NCI-H524 (cell line): ENCODE measurements at places on chromosomes 7 and 10.

- no peak for DNase-seq
These were observed 1.6 kb downstream of the NPSR1 start for GRCh38 chr7:34659472-34660075.

DNA sequence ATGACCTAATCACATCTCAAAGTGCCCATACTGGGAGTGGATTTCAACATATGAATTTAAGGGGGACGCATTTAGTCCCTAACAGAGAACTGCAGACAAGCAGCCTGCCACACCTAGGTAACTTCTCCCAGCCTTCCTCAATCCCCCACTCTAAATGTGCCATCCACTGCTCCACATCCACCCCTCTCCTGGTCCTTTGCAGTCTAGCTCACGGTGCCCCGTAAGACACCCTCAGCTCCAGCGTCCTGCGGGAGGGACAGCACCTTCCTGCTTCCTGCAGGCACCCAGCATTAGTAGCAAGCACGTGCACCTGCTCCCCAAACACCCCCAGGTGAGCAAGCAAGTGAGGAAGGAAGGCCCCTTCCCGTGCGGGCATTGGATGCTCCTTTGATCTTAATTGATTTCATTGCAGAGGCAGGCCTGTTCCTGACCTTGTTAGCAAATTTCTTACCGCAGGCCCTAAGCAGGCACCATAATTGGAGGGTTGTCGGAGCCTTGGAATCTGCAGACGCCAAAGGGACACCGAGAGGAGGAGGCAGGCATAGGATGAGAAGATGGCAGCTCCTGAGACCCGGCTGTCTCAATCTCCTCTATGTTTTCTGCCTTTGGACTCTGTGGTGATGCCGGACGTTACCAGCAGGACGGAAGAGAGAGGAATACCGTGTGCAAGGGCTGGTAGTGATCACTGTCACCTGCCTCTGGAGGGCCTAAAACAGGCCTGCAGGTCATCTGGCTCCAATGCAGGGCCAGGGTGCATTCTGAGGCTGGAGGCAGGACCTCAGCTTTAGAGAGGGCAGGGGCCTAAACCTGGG is 75.8 kb upstream of the CHST15 start:
- DNase-seq = no peak

GRCh38 chr10:52729271-52730104 is 43.1 kb downstream of the MBL2 start:
- no peak for DNase-seq

- no peak for DNase-seq
These were observed 1148.5 kb upstream of the CELF2 start for GRCh38 chr10:9869205-9869604.

GRCh38 chr10:73509695-73510094 is 13.9 kb upstream of the PPP3CB start:
- DNase-seq = no peak

GRCh38 chr10:68566351-68566750 is 6.2 kb downstream of the TET1 start:
- no peak for DNase-seq

DNA sequence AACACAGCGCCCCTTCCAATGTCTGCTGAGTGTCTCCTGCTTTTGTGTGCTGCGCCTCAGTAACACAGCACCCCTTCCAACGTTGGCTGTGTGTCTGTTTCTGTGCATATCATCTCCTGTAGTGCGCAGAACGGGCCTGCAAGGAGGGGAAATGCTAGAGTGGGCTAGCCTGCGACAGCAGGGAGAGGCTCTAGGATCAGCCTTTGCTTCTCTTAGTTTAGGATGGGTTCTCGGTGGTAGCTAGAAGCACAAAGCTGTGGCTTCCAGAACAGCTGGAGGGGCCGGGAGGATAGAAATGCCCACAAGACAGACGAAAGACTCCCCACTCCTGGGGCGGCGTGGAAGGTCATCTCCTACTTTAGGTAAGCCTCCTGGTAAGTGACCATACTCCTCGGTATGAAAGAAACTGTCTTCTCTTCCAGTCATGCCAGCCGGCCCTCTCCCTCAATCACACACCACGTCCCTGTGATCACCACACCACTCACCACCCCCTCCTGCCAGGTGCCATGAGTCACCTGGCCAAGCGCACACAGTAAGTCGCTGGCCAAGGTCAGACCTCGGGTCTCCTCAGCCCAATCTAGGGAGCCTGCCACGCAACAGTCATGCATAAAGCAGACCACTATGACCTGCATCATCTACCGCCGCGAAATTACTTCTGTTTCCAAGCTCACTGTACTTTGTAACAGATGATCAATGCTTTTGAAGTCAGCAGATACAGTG is 4.8 kb downstream of the PITRM1 start:
- DNase-seq = no peak

- DNase-seq = no peak
These were observed 489.0 kb downstream of the GATA3 start for GRCh38 chr10:8543361-8544056.

DNA sequence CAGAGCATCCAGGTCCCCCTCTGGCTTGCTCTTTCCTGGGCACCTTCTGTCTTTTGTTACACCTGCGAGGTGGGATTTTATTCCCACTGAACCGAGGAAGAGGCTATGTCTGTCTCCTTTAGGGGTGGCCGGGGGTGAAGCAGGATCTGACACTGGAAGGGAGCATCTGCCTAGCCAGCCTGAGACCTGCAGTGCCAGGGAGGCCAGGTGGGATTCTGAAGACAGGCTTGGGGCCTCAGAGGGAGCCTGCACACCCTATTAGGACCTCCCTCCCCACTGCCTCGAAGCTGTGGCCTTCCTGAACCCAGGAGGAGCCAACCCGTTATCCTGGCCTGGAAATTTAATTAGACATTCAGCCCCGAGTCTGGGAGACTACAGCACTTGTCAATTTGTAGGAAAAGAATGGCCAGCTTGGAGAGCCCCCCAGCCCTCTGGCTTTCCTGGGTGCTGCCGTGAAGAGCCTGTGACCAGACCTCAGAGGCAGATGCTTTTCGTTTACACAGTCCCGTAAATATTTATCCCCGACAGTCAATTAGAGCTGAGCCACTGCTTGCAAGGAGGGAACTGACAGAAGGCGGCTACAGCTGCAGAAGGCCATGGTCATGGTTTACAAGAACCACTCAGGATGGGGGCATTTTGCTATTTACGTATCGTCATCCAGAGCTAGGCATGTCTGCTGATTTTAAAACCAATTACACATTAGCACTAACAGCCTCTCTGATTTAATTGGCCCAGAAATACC is 19.7 kb downstream of the CHAT start:
- peak; percentile 48 for DNase-seq

- DNase-seq = no peak
These were observed 28.3 kb upstream of the ZMIZ2 start for GRCh38 chr7:44720301-44720700.

DNA sequence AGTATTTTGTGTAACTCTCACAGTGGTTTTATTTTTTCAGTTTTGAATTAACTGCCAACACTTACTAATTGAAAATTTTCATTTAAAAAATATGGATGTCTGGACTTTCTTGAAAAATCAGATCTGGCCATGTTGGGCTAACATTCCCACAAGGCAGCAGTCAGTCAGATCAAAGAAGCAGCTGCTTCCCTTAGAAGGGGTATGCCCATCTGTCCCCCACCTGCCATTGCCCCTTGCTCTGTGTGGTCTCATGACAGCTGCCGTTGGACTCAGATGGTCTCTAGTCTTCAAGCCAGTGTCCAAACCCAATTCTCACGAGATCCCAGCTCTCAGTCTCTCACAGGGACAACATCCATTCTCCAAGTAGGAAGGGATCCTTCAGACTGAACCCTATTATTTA is 212.1 kb upstream of the GHITM start:
- peak; percentile 23 for DNase-seq

DNA sequence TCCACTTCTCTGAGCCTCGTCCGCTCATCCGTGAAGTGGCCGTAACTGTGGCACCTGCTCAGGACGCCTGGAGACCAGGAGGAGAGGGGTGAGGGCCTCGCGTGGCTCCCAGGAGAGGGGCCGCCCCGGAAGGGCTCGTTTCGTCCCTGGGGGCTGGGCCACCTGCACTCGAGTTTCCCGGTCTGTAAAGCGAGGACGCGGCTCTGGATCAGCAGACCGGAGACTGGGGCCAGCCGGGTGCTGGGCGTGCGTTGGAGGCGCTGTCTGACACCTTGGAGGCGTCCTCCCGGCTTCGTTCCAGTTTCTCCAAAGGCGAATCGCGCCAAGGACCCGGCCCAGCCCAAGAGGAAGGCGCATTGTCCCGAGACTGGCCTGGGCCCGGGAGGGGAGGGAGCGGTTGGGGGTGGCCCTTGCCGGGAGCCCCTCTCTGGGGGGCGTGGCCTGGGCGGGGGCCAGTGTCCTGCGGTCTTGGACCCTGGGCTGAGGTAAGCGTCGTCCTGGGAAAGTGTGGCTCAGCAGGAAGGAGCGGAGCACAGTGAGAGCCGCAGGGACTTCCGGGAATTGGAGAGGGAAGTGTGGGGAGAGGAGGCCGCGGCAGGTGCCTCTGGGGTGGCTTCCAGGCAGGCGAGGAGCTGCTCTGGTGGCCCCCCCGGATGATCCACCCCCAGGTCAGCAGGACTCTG is 89.6 kb downstream of the FOXL3 start:
- no peak for DNase-seq
